NCI-H510A treated with DMSO at 0.1 percent for 48 hours (cell line): ENCODE measurements at places on chromosomes 1 and 21.

DNA sequence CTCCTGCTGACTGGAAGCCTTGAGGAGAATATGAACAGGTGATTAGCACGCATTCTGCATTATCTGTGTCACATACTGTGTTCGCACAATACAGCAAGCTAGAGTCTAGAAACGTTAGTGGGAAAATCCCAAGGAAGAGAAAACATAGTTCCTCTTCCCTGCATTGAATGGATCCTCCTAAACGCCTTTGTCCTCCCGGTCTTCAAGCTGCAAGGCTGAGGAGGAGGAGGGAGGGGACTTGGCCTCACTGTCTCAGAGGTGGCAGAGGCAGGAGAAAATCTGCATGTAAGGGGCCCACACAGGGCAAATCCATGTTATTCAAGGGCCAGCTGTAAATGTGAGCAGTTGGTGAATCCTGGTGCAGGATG is 34.4 kb downstream of the WNT9A start:
- DNase-seq, result no peak

DNA sequence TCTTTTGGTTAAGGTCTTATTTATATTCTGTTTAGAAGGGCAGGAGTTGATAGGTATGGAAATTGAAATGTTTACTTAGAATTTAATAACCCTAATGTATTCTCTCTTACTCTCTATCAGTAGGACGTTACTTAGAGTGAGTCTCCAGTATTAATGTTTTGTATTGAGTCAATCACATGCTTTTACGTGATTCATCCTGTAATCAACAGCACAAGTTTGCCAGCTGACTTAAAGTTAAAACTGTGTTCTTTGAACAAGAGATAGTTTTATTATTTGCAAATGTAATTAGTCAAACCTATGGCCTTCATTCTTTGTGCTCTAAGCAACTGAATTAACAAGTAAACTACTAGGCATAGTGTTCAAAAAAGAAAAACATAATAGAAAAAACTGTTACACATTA is 57.3 kb downstream of the PKN2 start:
- no peak for DNase-seq

- DNase-seq, result no peak
These were observed 10.5 kb upstream of the LAX1 start for GRCh38 chr1:203754455-203754864.

DNA sequence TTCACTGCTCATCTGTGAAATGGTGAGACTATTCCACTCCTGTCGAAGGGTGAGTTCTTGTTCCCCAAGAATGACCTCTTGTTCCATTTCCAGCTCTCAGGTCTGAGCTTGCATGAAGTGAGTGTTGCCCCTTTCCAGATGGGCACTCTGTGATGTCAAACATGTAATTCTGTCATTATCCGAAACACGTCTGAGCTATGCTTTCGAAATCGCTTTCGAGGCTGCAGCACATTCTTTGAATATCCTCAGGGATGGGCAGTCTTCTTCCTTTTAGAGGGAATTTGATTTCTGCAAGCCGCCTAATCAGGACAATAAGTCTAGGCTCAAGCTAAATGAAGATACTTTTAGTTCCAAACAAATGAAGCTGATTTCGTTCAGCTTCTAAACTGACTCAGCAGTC is 15.1 kb downstream of the NFASC start:
- no peak for DNase-seq

- peak; percentile 58 for DNase-seq
These were observed 2.8 kb upstream of the IGSF8 start for GRCh38 chr1:160101037-160101716.
